T-helper 1 cell (primary cell): ENCODE measurements at places on chromosomes 13 and 19.

DNA sequence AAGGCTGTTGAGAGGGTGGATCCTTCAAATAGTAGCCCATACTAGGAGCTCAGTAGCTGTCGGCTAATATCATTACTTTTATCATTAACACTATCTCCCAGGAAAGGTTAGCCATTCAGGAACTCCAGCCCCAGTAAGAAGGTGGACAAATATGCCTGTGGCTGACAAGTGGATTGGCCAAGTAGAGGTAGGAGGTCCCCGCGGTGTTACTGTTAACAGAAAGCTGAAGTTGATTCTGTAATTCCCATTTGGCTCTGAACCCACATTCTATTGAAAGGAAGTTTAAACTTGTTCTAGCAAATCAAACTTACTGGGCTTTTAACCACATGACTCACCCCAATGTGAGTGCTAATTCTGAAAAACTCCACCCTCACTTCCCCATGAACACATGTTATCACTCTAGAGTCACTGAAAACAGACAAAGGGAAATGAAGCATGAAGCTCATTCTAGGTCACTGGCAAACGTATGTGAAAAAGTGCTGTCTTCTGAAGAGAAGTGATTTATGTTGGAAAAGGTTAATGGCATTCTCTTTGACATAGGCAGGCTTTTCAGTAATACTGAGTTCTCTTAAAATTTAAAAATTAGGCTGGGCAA lies 273.5 kb downstream of the FGF14 start:
- no peak for DNase-seq

DNA sequence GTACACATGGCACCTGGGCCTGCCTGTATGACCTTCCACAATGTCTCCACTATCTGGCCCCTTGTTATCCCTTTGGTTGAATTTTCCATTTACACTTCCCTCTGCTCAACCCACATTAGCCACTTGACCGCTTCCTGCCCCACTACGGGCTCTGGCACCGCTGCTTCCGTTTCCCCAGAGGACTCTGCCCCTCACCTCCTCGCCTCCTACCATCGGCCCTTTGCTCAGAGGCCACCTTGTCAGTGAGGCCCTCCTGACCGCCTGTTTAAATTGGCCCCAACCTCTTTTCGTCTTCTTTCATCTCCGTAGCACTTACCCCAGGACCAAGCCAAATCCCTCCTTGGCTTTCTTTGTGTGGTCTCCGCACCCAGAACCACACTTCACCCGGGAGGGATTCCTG lies 47.4 kb downstream of the SOX1 start:
- DNase-seq: no peak

GRCh38 chr19:56547535-56547934 lies 8.8 kb downstream of the ZFP28 start:
- DNase-seq: no peak

DNA sequence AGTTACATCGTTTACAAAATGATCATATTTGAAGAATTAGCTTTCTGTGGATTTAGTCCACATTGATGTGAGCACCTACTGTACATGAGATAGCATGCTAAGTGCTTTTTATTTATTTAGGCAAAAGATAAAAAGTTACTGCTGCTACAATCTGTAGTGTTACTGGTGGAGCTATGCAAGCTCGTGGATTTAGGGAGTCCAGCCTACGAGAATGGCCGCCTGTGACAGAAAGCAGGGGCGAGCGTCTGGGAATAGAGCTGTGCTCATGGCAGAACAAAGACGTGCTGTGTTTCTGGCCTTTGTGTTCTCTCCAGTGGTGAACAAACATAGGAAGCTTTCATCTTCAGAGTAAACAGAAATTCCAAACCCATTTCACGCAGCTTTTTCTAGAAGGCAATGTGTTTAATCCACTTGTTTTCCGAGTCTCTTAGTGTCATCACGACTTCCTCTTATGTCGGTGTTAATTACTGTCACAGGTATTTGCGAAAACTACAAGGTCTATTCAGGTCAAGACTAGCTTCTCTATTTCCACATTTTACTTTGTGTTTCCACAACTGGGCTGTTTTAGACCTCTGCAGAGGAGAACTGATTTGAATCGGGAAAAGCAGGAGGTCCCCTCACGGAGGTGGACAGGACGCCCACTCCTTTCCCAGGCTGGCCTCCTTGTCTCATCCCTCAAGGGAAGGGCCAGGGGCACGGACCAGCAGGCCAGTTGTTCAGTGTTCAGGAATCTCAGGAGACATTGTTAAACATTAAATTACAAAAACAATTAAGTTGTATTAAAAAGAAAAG lies 67.3 kb downstream of the ATP11A start:
- DNase-seq: no peak

GRCh38 chr19:45798995-45799517 lies 6.4 kb upstream of the DMWD start:
- DNase-seq: peak; percentile 36

DNA sequence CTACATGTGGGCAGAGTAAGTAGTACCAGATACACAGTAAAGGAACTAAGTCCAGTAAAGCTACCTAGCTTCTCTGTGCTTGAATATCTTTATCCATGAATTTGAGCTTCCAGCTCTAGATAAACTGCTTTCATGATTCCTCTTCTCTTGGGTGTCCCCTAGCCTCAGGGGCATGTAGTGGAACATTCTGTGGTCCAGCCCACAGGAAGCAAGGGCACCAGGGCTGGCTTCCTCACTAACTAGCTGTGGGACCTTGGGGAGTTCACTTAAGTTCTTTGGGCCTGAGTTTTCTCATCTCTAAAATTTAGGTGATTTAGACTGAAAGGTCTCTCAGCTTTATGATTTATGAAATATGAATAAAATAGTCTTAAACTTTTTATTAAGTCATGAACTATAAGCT lies 185.7 kb downstream of the KATNAL1 start:
- DNase-seq: no peak

GRCh38 chr13:79812070-79812850 lies 331.3 kb downstream of the NDFIP2 start:
- DNase-seq: no peak

DNA sequence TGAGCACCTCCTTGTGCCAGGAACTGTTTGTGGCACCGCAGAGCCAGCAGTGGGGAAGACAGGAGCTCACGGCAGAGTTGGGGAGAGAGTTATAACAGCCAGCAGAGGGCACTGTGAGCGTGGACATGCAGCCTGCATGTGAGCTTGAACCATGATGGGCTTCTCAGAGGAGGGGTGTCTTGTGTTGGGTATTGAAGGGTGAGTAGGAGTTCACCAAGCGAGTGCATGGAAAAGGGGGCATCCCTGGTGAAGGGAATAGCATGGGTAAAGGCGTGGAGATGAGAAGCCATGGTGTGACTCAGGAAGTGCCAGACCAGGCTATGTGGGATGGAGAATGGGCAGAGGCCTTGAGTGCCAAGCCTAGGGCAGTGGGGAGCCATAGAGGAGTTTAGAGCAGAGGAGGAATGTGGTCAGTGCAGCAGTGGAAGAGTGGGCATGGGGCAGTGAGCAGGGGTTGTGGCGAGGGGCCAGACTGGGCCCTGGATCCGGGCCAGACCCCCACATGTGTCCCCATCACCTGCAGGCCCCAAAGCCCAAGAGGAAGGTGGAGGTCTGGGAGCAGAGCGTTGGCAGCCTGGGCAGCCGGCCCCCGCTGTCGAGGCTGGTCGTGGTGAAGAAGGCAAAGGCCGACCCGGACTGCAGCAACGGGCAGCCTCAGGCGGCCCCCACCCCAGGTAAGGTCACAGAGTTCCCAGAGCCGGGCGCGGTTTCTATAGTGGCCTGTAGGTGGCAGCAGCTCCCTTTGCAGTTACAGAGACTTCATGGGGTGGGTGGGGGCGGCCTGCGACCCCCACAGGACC lies 11.8 kb upstream of the SHD start:
- peak; percentile 64 for DNase-seq

DNA sequence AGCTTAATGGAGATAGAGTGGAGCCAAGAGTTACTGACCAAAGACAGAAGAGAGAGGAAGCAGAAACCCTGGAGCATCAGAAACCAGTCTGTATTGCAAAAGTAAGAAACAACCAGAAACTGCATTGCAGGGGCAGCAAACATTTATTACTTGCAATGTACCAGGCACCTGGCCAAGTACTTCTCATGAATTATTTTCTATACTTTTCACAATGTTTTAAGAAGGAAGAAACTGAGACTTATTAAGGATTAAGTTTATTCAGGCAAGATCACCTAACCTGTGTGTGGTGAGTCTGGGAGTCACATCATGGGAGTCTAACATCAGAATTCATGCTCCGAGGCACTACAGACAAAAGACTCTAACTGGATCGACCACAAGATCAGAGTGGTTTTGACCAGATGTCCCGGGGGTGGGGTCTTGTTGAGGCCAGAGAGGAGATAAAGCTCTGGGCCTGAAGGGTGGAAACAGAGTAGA lies 47.4 kb downstream of the TNFRSF19 start:
- no peak for DNase-seq

GRCh38 chr19:5340637-5341447 lies at the start of gene PTPRS:
PTPRS (minus strand) TSS chr19:5340812; CDS start chr19:5286140, 54,672 bp downstream.
- peak; percentile 44 for DNase-seq
